ENCODE measurements at places on chromosomes 2 and 18.
A peak's percentile ranks its signal among the peaks of the same experiment; 100 is the strongest.

DNA sequence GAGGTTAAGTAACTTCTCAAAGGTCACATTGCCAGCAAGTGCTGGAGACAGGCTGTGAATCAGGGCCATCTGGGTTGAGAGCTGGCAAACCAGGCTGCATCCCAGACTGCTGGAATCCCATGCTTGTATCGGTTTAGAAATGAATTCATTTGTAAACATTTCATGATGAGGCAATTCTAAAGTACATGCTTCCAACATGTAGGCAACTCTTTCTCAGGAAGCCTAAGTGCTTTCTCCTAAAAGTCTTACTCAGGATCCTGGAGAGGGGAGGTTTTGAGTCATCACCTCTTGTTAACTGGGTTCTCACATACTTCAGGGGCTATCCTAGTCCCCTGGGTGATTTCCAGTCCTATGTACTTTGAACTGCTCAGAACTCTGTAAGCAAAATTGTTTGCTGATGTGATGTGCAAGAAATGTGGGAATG lies 416.5 kb downstream of the MEIS1 start:
- no peak for DNase-seq

DNA sequence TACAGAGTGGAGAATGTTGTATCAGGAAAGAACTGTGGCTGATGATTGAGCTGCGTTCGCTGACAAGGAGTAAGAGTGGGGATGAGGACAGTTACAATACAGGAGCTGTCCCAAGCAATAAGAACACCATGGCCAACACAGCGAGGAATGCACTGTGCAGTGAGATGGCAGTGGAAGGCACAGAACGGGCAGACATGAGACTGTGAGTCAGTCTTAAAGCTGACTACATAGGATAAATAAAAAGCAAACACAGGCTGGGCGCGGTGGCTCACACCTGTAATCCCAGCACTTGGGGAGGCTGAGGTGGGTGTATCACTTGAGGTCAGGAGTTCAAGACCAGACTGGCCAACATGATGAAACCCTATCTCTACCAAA lies 89.8 kb downstream of the CABYR start:
- no peak for DNase-seq

GRCh38 chr18:9869715-9870430 lies 15.9 kb upstream of the TXNDC2 start:
- DNase-seq = no peak

DNA sequence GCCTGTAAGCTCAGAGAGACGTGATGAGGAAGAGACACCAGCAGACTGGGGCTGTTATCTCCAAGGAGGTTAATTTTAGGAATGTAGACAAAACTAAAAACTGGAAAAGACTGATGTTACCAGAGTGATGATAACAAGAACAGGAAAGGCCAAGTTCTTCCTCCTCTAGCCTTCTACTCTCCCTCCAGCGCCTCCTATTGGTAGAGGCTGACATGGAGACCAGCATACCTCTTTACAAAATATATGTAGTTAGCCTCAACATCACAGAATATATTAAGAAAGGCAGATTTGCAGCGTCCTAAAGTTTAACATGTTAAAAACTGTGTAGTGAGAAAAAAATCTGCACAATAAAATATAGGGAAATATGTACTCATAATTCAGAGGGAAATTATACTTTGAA lies 66.0 kb downstream of the TCF4 start:
- peak; percentile 46 for DNase-seq

GRCh38 chr18:48888773-48889080 lies 62.0 kb downstream of the SMAD7 start:
- no peak for DNase-seq

GRCh38 chr2:169736902-169737301 lies 3.3 kb downstream of the KLHL23 start:
- DNase-seq = no peak

All from nephron progenitor cell (in vitro differentiated cells).